ENCODE measurements at places on chromosomes 4 and X.

DNA sequence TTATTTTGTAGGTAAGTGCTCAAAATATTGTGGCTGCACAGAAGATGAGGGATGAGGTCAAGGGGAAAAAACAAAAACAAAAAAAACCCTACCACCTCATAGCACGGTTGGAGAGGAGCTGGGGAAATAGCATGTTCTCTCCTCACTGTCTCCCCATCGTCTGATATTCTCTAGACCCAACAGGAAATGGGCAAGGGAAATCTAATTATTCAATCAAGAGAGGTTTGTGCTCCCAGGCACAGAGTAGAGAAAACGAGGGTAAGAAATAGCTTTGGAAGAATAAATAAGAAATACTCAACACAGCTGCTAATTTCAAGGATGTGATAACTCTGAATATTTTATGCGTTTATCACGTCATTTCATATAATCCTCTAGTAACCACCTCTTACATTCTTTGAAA lies 619.2 kb upstream of the GNPDA2 start:
- DNase-seq: no peak

DNA sequence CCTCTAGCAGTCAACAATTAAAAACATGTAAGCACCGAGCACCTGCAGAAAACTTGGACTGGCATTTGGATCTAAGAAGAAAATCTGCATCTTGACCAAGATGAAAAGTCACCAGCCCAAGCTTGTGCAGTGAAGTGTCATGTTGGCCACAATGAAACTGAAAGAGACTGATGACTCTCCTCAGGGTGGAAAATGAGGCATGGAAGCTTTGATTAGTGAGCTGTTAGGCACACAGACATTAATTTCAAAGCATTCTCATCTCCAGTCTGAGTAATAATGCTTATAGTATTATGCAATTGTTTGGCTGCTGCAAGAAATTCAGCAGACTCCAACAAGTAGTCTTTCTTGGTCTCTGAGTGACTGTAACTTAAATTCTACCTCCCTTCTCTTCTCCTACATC lies 150.1 kb downstream of the AR start:
- no peak for DNase-seq

GRCh38 chr4:7947927-7948326 lies 8.3 kb upstream of the AFAP1 start:
- no peak for DNase-seq

DNA sequence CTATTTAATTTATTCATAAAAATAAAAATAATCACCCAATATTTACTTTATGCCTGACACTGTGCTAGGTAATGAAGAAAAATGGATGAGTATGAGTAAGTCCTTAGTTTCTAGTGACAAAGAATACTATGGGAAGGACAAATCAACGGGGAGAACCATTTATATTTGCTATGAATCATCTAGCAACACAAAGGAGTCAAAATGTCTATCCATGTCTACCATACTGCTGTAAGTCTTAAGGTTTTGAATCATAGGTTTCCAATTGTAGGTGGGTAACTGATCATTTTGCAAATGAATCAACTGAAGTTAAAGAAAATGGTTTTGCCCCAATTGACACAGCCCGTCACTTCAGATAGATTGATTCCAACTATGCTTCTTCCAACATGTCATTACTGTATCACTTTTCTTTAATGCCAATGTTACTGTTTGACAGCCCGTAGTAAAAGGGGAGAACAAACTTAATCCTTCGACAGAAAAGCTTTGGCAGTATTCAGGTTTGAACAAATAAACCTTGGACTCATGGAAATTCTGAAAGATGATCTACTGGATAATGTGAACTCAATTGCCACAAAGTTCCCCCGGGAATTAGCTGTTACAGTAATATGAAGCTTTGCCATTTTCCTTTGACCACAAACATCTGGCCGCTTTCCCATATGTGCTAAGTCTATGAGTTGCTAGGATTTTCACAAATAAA lies 3.2 kb downstream of the TDO2 start:
- DNase-seq: no peak

- DNase-seq: no peak
Measured at GRCh38 chrX:29653721-29654120, 561.6 kb upstream of the MAGEB2 start.

DNA sequence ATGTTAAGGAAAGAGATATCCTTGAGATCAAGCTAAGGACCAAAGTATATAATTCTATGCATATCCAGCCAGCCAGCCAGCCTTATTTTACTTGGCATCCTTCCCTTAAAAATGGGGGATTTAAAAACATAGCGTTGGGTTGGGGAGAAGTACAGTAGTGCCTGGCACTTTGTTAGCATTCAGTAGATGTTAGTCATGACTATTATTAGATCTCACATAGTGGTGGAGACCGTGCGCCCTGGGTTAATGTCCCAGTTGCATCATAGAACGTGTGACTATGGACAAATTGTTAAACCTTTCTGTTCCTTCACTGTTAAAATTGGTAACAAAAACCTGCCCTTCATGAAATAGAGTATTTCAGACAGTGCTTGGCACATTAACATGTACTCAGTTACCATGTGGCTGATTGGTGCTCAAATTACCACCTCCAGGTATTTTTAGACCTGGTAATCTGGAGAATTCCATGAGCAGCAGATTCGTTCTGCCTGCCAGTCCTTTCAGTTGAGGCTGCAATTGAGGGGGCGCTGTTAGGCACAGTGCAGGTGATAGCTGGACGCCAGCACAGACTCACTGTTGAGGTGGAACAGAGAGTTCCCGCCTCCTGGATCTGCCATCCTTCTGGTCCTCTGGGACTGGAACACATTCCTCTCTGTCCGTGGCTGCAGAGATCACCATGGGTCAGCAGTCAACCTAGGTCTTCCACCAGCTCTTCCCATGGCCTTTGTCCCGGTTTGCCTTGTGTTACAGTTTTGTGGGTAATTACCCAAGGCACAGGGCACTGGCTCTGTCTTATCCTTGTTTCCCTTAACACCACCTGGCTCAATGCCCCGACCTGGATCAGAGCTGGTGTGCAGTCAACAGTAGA lies 31.7 kb downstream of the RBBP7 start:
- DNase-seq: no peak

- no peak for DNase-seq
Measured at GRCh38 chrX:7100022-7100421, 47.5 kb upstream of the STS start.

All from activated CD8-positive, alpha-beta memory T cell treated with anti-CD3 and anti-CD28 coated beads for 1 hour (primary cell).